ENCODE measurements at places on chromosomes 3 and 15.

- DNase-seq = no peak
Observed at GRCh38 chr15:70023064-70023768, 74.5 kb downstream of the TLE3 start.

- DNase-seq = no peak
Observed at GRCh38 chr15:67186226-67186649, 68.2 kb downstream of the AAGAB start.

DNA sequence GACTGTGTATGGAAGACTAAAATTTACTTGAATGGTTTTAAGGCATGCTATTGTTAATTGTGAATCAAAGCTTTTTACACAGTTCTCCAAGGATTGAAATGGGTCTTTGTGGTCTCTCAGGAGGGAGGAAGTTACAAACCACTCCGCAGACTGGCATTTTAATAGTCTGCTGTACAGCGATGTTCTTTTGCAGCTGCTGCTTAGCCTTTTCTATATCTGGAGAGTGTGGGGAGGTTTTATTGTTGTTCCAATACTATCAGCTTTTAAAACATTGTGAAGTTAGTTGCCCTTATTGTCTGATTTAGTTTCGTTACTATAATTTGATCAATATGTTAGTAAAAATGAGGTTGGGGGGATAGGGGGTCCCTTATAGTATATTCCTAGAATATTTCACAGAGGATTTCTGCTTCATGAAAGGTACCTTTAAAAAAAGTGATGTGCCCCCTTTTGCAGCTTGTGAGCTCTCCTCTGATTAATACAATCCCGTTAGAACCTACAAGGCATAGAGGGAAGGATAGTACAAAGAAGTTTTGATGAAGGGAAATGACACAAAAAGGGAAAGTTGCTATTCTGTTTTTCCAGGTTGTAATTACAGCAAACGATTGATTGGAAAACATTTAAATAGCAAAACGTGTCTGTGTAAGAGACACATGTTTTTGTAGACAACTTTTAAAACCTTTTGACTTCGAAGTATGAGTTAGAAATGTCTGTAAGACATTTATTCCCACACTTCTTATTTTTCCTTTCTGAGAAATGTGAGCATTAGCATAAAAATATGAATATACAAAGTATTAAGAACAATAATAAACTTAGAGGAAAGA is 158.3 kb upstream of the CGNL1 start:
- no peak for DNase-seq

- DNase-seq = no peak
Observed at GRCh38 chr3:27544372-27544865, 60.2 kb upstream of the SLC4A7 start.

GRCh38 chr3:32780735-32781210 is 37.0 kb upstream of the TRIM71 start:
- no peak for DNase-seq

DNA sequence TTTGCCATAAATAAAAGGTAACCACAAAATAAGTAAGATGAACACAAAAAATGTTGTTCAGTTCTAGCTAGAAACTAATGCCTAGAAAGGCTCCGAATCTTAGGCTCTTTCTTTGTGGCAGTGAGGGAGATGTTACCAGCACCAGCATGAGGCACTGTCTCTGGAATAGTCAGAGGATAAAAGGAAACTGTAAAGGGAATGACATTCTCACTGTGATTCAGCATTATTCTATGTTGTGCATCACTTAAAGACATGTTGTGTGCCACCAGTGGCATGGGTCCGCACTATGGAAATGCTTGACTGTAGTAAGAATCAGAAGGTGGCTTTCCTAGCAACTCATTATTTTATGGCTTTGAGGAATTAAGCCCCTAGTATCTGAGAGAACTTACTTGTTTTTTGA is 70.8 kb downstream of the SEC22A start:
- no peak for DNase-seq

DNA sequence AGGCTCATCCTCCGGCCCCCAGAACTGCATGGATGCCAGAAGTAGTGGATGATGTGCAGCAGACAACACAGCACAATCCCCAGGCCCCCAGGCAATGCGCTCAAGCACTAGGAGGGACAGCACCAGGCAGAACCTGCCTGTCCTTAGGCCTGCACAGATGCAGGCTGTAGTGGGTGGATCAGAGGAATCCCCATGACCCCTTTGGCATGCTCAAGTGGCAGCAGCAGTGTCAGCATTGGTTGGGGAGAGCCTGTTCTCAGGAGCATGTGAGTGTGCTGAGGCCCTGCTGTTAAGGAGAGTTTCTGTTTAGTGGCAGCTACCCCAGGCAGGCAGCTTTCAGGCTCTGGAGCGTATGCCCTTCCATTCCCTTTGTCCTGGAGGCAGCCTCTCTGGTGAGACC is 25.1 kb upstream of the CD200R1L start:
- DNase-seq = no peak

DNA sequence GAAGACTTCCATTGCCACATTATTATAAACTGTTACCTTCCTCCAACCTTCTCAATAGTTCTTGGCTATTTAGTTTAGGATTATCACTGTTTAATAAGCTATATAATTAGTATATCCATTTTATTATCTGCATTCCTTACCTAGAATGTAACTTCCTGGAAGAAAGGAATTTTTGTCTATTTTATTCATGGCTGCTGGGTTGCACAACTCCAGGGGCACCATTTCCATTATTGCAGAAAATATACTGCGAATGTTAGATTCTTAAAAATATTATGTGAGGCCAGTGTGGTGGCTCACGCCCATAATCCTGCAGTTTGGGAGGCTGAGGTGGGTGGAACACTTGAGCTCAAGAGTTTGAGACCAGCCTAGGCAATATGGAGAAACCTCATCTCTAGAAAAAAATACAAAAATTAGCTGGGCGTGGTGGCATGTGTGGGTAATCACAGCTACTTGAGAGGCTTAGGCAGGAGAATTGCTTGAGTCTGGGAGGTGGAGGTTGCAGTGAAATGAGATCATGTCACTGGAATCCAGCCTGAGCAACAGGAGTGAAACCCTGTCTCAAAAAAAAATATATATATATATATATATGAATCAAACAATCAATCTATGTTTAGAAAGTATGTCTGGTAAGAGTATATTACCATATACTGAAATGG is 19.9 kb downstream of the CLDN1 start:
- no peak for DNase-seq

DNA sequence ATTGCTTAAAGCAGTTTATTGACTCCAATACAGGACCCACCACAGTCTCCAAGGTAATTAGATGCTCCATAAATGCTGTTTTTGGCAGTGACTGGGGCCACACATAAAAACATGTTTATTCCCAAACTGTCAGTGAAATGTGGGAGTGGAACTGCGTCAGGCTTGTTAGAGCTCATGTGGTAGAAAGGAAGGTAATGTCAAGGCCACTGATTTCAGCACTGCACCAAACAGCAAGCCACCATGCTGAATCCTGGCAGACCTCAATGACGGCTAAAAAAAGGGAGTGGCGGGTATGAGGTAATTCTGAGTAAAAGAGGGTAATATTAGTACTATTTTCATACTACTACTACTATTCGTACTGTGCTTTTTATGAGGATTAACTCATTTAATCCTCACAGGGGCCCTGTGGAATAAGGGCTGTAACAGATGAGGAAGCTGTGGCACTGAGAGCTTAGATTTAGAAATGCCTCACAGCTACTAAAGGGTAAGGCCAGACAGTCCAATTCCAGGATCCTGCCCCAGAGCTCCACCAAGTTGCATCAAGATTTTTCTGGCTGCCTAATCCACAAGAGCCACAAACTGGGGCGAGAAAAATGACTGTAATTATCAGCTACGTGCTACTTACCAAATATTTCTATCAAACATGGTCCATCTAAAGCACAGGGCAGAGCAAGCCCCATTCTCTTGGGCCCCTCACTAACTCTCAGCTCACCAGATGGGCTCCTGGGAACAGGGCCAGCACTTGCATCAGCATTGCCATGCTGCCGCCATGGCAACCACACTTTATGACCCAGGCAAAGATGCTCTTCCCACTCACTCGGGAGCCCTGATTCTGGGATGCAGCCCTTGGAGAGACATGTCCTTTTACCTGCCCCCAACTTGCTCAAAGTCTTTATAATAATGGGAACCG is 83.6 kb upstream of the SPATA12 start:
- no peak for DNase-seq

GRCh38 chr3:128996200-128996599 is 2.3 kb upstream of the CFAP92 start:
- no peak for DNase-seq

DNA sequence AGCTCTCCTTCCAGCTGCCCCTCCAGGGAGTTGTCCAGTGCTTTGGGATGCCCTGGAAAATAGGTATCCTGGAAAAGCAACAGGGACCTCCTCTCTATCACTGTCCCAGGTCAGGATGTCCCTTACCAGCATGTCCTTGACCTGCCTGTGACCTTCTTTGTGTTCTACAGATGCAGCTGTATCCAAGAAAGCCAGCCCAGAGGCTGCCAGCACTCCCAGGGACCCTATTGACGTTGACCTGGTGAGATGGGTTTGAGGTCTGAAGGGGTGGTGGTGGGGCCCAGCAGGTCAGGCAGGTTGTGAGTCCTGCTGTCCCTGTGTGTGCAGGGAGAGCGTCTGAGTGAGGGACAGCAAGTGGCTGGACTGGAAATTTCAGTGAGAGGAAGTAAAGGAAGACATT is 30.2 kb downstream of the PML start:
- no peak for DNase-seq

DNA sequence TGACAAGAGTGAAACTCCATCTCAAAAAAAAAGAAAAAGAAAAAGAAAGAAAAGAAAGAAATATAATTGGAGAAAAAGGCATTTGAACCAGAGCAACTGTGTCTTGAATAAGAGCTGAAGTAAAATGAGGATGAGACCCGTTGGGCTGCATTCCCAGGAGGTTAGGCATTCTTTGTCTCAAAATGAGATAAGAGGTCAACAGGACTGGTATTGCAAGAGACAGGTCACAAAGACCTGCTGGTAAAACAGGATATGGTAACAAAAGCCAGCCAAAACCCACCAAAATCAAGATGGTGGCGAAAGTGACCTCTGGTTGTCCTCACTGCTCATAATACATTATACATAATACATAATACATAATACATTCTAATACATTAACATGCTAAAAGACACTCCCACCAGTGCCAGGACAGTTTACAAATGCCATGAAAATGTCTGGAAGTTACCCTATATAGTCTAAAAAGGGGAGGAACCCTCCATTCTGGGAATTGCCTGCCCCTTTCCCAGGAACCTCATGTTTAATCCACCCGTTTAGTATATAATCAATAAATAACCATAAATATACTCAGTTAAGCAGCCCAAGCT is 8.6 kb upstream of the TIPIN start:
- DNase-seq = no peak

GRCh38 chr3:156682501-156682900 is 8.1 kb downstream of the TIPARP start:
- no peak for DNase-seq

DNA sequence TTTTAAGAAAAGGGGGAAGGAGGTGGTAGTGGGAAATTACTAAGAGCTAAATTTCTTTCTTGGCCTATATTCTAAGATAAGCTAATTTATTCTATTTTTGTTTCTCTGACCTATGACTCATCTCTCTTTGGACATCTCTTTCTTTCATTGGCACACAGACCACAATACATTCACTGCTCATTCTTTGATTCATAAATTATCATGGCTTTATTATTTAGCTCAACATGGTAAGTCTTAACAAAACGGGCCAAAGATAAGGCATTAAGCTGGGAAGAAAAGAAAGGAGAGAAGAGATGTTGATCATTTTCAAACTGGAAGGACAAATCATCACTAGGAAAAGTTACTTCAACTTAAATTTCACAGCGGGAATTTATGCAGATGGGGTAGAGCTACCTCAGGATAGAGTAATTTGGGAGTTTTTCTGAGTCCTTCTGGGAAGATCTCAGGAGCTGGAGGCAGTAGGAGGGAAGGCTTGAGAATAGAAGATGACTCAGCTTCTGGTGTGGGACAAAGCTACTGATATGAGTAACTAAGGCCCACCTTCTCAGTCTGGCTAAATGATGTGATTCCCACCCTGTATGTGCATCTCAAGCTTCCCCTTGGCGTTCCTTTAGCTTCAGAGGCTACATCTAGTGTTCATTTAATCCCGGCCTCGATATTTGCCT is 7.5 kb upstream of the ALCAM start:
- no peak for DNase-seq

DNA sequence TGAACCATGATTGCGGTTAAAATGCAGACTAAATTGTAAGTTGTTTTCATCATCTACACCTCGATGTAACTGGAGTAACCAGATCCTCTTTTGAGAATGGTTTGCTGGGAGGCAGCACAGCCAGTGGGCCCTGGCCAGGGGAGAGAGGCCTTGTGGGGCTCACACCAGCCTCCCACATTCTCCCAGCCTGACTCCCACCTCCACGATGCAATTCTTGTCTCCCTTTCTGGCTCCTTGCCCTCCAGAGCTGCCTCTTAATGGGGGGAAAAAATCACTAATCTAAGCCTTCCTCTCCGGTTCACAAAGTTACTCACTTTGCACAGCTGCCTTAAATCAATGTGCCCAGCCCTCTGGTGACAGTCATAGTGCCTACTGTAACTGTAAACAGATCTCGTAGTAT is 17.9 kb upstream of the PAQR5 start:
- no peak for DNase-seq

DNA sequence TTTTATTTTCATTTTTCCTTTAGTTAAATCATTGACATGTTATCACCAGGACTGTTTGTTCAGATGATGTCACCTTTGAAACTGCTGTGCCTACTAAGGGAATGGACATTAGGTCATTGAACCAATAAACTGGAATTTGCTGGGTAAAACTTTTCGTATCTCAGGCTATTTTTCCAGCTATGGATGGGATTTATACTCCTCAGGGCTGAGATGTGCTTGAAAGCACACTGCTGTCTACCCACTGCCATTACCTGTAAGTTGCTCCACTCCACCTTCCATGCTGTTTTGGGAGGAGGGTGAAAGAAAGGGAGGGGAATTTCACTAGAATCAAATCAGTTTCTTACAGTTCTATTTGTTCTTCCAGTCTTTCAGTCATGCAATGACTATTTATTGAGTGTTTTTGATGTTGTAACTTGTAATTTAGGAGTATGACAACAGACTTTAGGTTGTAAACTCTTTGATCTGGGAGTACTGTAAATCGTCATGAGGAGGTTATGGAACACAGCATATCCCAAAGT is 11.3 kb downstream of the EHD4 start:
- DNase-seq = no peak

DNA sequence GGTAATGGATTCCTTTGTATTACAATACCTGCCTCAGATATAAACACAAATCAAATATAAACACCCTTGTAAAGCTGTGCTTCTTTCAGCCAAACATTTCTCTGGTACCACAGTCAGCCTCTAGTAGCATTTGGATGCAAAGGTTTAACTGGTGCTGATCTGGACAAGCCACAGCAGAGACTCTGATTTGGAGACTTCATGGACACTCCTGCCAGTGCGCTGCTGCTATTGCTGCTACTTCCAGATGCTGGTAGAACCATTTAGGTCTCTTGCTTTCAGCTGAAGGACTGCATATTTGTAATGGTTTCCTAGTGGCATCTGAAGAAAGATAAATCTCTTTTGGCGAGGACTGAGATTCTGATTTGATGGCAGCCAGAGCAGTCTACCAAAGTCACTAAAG is 36.9 kb downstream of the NCK1 start:
- no peak for DNase-seq

GRCh38 chr3:164779816-164780215 is 298.5 kb downstream of the SI start:
- DNase-seq = no peak

GRCh38 chr3:13338231-13338630 is 81.9 kb downstream of the NUP210 start:
- DNase-seq = no peak

All from cortex of kidney (tissue), 1 donor.